ENCODE measurements at places on chromosomes 1 and 21.

DNA sequence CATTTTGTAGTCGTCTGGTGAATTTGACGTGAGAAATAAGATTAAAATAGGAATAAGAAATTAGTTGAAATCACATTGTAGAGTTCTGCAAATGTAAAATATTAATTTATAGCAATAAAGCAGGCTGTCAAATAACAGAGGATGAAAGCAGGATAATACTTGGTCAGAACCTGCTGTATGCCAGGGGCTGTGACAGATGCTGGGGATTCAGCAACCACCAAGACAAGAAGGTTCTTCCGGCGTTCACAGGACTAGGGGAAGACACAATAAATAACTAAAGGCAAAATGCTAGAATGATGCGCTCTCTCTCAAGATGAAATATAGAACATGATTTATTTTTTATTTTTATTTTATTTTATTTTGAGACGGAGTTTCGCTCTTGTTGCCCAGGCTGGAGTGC is 6.8 kb upstream of the PARK7 start:
- no peak for DNase-seq

- DNase-seq, result no peak
Observed at GRCh38 chr1:227734546-227734855, 601 bp downstream of the JMJD4 start.

DNA sequence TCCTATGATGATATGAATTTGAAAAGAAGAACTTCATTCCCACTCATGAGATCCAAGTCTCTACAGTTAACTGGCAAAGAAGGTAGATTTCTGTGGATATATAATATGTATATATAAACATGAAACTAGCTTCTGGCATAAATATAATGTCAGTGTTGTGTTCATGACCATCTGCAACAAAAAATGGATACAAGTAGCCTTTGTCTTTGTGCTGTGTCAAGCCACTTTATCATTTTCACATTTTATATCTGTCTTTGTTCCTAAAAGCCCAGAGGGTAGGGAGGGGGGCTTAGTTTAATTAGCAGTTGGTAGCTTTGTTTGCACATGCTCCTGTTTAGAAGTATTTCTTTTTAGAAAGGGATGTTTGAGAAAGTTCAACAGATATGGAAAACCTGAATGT is 56.2 kb upstream of the FASLG start:
- DNase-seq, result no peak

DNA sequence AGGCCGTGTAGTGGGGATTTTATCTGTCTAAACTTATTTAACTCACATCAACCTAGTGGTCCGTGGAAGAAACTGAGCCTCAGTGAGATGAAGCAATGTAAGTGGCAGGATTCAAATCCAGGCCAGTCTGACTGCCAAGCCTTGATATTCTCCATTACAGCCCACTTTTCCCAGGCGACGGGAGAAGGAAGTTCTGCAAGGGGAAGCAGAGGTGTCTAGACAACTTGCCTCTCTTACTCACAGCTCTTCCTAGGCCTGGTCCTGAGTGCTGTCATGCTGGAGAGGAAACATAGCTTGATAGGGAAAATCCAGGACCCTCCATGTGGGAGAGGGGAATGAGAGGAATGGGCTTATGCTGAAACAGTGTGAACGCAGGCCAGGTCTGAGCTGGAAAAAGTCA is 9.1 kb downstream of the CTSE start:
- DNase-seq, result no peak

- no peak for DNase-seq
Observed at GRCh38 chr21:45617021-45617921, 26.3 kb upstream of the PCBP3 start.

GRCh38 chr1:219179293-219179692 is 5.6 kb downstream of the LYPLAL1 start:
- no peak for DNase-seq

- no peak for DNase-seq
Observed at GRCh38 chr1:105337420-105337819, 1587.7 kb downstream of the AMY1C start.

Measured in HS-5 (cell line).